ENCODE measurements at places on chromosomes 4 and X.

DNA sequence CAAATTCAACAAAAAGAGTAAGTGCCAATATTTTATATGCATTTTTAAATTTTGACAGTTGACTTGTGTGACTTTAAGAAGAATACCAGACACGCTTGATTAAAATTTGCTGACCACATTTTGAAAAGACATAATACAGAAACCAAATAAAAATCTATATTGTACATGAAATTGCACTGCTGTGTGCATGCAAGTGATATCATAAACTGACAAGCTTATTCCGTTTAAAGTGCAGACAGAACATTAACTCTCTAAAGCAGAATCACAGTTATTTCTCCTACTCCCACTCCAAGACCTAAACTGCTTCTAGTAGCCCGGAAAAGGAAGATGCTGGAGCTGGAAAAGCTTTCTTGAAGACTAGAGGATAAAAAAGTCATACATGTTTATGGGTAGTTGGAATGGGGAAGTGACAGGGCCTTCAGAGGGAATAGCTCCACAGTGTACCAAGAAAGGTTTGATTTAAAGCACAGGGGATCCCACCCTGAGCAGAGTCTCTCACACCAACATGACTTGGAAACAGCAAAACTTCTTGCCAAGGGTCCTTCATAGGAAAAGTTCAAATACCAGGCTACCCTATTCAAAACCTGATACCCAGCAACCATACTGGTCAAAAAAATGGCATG is 34.1 kb upstream of the NAF1 start:
- DNase-seq = no peak

GRCh38 chr4:61580721-61581377 is 380.7 kb downstream of the ADGRL3 start:
- no peak for DNase-seq

- no peak for DNase-seq
Observed at GRCh38 chr4:3335982-3336381, 43.2 kb downstream of the RGS12 start.

- DNase-seq = peak; percentile 48
Observed at GRCh38 chr4:176002007-176002613, 63.5 kb upstream of the WDR17 start.

DNA sequence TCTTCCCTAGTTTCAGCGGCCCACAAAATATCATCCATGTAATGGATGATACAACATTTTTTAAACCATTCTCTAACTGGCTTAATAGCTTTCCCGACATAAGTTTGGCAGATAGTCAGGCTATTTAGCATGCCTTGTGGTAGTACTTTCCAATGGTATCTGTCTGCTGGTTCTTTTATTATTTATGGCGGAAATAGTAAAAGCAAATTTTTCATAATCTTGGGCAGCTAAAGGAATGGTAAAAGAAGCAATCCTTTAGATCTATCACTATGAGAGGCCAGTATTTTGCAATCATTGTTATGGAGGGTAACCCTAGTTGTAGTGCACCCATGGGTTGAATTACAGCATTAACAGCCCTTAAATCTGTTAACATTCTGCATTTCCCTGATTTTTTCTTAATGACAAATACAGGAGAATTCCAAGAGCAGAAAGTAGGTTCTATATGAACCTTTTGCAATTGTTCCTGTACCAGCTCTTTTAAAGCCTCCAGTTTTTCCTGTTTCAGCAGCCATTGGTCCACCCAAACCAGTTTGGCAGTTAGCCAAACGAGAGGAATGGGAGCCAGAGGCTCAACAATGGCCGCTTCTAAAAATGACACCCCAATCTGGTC is 14.3 kb upstream of the HSD17B11 start:
- DNase-seq = no peak

DNA sequence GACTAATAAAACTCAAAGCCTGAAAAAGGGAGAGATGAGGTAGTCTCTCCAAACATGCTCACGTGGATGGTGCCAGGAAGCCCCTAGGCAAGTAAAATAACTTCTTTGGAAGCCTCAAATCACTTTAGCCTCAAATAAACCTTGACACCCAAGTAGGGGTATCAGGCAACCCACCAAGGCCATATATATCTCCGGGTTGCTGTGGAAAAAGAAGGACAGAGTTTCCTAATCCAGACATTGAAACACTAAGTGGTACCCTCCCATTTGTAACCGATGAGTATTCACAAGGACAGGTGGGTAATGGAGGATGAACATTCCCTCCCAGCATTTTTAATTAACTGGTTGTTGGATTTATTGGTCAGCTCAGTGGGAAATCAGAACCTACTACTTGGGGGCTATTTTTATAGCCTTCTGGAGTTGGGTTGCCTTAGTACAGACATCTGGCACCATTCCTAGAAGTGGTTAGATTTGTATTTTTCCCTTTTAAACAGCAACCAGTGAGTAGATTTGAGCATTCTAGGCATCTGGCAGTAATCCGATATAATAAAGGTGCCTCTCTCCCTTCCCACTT is 87.7 kb downstream of the GPC3 start:
- DNase-seq = no peak

DNA sequence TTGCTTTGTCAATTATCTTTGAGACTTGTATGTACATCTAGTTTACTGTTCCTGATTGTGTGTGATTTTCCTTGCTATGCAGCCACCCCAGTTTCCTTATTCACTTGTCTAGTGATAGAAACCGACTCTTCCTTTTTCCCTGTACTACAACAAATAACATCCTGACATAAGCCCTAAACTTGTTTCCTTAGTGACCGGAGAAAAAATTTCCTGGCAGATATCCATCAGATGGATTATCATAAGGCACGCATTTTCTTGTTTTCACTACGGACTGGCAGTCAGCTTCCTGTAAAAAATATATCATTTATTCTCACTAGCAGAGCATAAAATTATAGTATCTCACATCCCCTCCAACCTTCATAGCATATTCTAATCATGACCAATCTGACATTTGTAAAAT is 410.7 kb downstream of the CENPC start:
- DNase-seq = no peak

DNA sequence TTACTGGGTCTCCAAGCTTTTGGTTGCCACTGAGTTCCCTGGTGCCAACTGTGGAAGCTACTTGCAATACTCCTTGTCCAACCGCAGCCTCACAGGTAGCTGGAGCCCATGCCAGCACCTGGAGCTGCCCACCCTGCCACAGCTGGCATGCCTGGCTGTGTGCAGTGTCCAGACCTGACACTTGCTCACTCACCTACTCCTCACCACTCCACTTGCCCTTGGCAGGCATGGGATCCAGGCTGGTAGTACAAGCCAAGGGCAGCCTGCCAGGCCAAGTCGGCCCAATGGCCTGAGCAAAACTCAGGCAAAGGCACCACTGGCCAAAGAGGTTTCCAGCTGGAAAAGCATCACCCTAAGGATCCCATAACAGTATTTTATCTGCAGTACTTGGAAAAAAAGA is 246.3 kb downstream of the PDGFC start:
- DNase-seq = no peak

GRCh38 chr4:133624744-133625143 is 475.6 kb downstream of the PCDH10 start:
- DNase-seq = no peak

DNA sequence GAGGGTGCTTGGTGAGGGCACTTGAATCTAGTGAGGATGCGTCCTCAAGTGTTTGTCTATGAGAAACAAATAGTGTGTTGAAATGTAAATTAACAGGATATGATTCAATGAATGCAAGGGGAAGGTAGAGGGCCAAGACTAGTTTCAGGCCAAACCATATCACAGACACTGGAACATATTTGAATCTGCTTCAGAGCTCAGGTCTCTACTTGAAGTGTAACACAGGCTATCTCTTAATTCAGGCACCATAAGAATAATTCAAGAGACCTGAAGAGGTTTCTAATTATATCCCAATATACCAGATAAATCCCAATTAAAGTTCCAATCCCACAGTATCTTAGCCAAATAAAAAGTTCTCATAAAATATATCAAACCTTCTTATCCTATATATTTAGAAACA is 146.5 kb upstream of the INTU start:
- no peak for DNase-seq

DNA sequence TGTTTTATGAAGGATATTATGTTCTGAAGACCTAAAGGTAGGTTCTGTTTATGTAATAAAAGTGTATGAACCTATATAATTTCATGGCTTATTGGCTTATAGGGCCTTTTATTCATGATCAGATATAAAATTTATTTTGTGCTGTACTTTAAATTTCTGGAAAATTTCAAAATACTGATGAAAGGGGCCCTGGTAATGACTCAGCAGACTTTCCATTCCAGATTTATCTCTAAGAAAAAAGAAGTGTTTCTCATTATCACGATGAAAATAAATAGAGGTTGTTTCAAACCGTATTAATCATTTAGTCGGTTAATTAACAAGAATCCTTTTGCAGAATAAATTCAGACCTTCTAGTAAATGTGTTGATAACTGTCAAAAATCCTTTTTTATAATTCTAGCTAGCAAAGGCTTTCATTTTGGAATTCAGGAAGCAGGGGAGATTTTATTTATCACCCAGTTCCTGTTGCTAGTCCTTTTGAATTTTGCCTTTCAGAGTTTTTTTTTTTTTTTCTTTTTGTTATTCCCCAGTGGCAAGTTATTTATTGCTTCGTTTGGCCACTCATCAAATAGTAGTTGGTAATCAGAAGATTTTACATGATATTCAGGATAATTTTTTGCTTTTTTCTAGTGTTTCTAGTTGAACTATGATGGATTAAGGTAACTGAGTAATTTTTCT is 5.4 kb upstream of the TAPT1 start:
- DNase-seq = peak; percentile 5

DNA sequence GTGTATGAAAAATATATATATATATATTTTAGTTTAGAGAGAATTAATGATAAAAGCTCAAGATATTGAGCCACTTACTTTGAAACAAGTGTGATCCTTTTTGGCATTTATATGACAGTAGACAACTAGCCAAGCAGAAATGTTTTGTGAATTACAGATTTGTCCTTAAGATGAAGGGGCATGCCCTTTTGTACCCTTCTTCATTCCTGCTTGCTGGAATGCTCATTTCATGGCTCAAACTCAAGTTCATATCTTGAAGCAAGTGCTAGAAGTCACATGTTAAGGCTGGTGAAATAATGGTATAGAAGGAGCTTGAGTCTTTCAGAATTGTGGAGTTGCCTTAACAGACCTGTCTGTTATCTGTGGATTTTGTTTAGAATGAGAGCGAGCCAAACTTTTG is 203.0 kb downstream of the BMPR1B start:
- no peak for DNase-seq

GRCh38 chr4:52173470-52174045 is 122.5 kb downstream of the SPATA18 start:
- peak; percentile 55 for DNase-seq

- no peak for DNase-seq
Observed at GRCh38 chrX:108734426-108734825, 1.9 kb downstream of the IRS4 start.

- DNase-seq = no peak
Observed at GRCh38 chr4:38016698-38017097, 56.5 kb downstream of the PTTG2 start.

DNA sequence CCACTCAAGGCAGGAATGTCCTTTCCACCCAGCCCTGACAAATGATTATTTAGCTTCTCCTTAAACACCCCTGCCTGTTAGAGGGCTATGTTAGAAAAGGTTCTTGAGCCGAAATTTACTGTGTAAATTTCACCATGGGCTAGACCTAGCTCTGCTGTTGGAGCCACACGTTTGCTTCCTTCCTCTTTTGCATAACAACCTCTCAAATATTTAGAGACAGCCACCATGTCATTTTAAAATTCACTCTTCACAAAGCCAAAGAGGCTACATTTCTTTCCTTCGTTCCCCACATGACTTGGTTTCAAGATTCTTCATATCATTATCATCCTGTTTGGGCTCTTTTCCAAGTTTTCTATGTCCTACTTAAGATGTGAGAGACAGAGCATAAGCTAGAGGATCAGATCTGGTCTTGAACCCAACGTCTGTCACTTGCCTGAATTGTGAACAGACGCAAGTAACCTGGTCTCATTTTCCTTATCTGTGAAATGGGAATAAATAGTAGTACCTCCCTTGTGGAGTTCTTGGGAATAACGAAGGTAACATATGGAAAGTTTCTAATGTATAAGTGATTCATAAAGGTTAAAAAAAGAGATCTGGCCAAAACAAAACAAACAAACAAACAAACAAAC is 6.7 kb downstream of the DOCK11 start:
- DNase-seq = no peak

DNA sequence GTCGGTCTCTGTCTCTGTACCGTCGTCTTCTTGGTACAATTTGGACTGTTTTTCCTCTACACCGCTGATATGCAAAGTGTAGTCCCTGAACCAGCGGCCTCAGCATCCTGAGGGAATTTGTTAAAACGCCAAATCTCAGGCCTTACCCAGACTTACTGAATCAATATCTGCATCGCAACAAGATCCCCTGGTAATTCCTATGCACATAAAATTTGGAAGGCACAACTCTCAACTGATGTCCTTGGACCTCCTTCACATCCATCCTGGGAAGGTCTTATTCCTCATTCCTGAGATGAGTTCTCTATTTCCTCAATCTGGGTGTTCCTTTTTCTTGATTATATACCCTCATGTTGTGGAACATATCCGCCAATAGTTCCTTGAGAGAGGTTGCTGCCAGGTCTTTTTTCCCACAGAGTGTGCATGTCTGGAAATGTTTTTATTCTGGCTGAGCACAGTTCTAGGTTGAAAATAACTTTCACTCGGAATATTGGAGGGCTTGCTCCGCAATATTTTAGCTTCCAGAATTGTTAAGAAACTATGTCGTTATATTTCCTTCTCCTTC is 738 bp upstream of the HPF1 start:
- DNase-seq = no peak

DNA sequence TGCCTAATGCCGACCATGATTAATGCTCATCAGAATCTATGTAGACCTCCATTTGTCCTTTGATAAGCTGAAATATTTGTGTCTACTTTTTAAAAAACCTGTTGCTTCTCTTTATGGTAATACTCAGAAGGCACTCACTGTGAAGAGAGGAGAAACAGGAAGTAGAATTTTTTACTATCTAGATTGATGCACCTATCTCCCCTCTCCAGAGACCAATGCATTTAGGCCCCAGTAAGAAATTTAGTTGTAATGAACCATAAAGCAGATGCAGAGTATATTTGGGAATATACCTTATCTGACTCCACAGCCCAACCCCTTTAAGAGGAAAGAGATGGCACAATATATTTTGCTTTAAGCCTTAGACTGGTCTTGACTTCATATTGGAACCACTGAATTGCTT is 11.1 kb downstream of the TBL1X start:
- DNase-seq = no peak

- no peak for DNase-seq
Observed at GRCh38 chr4:152938237-152938947, 2.3 kb downstream of the FHDC1 start.

- no peak for DNase-seq
Observed at GRCh38 chr4:38328989-38329729, 334.8 kb upstream of the KLF3 start.

DNA sequence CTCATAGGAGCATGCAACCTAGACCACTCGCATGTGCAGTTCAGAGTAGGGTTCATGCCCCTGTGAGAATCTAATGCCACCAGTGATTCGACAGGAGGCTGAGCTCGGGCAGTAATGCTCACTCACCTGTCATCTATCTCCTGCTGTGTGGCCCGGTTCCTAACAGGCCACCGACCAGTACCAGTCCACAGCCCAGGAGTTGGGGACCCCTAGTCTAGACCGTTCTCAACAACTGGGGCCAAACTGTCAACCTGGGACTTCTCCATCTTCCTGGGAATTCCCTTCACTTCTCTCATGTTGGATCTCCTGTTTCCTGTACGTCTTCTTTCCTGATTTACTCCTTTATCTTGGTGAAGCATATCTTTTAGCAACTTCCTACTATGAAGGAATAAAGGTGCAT is 79.4 kb upstream of the HELT start:
- DNase-seq = no peak

All from GM03348 (cell line).